ENCODE measurements at places on chromosomes 4 and X. TPM values are rescaled to one million over a fixed set of nuclear protein-coding genes. Genes with fewer than 3 reads are reported as not detected.

GRCh38 chrX:134572816-134573682 is 85.2 kb downstream of the PLAC1 start:
- ATAC-seq, result no peak

GPR50 gene
- 0.26 TPM for total RNA-seq

DNA sequence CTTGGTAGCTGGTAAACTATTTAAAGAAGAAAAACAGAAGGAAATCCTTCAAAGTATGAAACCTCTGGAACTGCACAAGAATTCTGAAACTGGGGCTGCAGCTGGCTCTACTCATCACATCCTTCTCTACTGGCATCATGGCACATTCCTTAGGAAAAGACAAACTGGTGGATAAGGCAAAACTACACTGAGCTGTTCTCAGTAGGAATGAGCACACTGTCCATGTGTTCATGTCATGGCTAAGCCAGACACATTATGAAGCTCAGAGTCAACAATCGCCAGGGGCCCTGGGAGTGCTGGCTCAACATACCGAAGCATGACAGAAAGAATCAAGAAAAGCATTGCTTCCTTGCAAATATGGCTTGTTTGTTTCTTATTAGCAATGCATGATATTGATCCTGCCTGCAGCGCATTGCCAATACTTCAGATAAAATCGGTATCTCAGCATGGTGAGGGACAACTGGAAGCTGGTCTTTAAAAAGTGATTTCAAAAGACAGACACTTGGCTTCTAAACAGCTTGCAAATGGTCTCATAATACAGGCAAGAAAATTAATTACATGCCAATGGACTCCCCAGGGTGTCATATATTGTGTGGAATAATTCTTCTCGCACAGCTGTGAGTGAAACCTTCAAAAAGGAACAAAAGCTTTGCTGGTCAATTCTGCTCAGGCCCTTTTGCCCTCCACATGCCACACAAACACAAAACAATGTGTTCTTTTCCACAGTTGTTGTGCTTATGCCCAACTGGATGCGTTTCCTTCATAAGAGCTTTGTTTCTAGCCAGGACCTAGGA is 300.2 kb upstream of the VCX start:
- ATAC-seq, result peak; percentile 60

- no peak for ATAC-seq
These were observed 14.1 kb upstream of the CXCL6 start for GRCh38 chr4:73822389-73822788.

GRPR gene
- total RNA-seq, result 0.50 TPM

DNA sequence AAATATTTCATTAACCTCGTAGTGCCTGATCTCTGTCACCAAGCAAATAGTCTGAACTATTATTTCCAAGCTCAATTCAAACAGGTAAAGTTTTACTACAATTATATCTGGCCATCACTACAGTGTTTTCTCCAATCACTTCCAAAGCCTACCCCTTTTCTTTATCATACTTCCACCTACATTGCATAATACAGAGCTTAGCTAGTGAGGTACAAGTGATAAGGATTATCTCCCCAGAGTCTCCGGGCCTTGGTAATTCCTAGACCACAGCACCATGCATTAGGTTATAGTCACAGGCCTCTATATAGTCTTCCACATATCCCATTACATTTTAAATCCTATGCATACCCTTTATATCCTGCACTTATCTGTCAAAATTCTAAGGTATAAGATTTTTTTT is 154.2 kb downstream of the SNCA start:
- ATAC-seq, result no peak

IL15 gene
- 2.0 TPM for total RNA-seq

ADH1C gene
- 0.26 TPM for total RNA-seq

PRKG2 gene
- total RNA-seq, result 0.75 TPM

IQSEC2 gene
- 2.4 TPM for total RNA-seq

GRCh38 chrX:20285511-20285910 is 18.8 kb upstream of the RPS6KA3 start:
- ATAC-seq, result no peak

GRCh38 chr4:185204238-185204910 is 574 bp upstream of the CFAP97 start:
- ATAC-seq, result no peak

DNA sequence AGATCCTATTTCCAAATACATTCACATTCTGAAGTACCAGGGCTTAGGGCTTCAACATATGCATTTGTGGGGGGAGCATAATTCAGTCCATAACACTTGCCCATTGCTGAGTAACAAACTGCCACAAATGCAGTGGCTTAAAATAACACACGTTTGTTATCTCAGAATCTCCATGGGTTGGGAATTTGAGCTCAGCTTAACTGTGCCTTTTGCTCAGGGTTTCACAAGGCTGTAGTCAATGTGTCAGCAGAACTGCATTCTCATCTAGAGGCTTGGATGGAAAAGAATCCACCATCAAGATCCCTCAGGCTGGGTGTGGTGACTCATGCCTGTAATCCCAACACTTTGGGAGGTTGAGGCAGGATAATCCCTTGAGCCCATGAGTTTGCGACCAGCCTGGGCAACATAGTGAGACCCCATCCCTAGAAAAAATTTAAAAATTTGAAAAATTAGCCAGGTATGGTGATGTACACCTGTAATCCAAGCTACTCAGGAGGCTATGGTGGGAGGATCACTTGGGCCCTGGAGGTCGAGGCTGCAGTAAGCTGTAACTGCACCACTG is 25.8 kb upstream of the TBL1X start:
- no peak for ATAC-seq

ZNF280C gene
- total RNA-seq, result 12.1 TPM

- no peak for ATAC-seq
These were observed 85.6 kb downstream of the THOC2 start for GRCh38 chrX:123647244-123647643.

DNA sequence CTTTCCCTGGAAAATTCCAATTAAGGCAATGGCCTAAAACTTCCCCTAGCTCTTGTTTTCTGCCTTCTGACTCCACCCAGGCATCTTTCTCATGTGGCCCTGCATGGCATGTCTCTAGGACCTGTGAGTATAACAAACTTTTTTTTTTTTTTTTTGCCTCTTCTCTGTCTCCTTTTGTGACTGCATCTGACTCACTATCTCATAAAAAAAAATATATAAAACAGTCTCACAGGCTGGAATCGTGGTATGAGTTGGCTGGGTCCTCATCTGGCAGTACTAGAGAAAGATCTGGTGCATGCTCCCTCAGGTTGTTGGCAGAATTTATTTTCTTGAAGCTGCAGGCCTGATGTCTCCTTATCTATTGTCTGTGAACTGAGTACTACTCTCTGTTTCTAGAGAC is 313.9 kb downstream of the TECRL start:
- ATAC-seq, result no peak

ZFP92 gene
- 0.05 TPM for total RNA-seq

CLNK gene
- not detected for total RNA-seq

- no peak for ATAC-seq
These were observed 9.9 kb downstream of the PPAT start for GRCh38 chr4:56425518-56425917.

GRCh38 chr4:184313702-184314659 is 96.3 kb upstream of the ENPP6 start:
- ATAC-seq, result no peak

XKRX gene
- total RNA-seq, result 0.21 TPM

UGT2B10 gene
- total RNA-seq, result not detected

- ATAC-seq, result no peak
These were observed 320.1 kb downstream of the TRIML1 start for GRCh38 chr4:188459381-188459780.

KLF8 gene
- total RNA-seq, result 26.6 TPM

GRCh38 chr4:160709026-160709425 is 1454.8 kb downstream of the FSTL5 start:
- no peak for ATAC-seq

- no peak for ATAC-seq
These were observed 1047.6 kb upstream of the PCDH10 start for GRCh38 chr4:132101526-132101925.

GRCh38 chr4:8710416-8710815 is 117.9 kb downstream of the CPZ start:
- no peak for ATAC-seq

GRCh38 chr4:183478926-183479325 is 25.9 kb upstream of the ING2 start:
- no peak for ATAC-seq

- no peak for ATAC-seq
These were observed 307.8 kb upstream of the DIPK2B start for GRCh38 chrX:45508454-45508853.

NLRP2B gene
- 0.16 TPM for total RNA-seq

- no peak for ATAC-seq
These were observed 87.6 kb upstream of the GABRG1 start for GRCh38 chr4:46211406-46211805.

DNA sequence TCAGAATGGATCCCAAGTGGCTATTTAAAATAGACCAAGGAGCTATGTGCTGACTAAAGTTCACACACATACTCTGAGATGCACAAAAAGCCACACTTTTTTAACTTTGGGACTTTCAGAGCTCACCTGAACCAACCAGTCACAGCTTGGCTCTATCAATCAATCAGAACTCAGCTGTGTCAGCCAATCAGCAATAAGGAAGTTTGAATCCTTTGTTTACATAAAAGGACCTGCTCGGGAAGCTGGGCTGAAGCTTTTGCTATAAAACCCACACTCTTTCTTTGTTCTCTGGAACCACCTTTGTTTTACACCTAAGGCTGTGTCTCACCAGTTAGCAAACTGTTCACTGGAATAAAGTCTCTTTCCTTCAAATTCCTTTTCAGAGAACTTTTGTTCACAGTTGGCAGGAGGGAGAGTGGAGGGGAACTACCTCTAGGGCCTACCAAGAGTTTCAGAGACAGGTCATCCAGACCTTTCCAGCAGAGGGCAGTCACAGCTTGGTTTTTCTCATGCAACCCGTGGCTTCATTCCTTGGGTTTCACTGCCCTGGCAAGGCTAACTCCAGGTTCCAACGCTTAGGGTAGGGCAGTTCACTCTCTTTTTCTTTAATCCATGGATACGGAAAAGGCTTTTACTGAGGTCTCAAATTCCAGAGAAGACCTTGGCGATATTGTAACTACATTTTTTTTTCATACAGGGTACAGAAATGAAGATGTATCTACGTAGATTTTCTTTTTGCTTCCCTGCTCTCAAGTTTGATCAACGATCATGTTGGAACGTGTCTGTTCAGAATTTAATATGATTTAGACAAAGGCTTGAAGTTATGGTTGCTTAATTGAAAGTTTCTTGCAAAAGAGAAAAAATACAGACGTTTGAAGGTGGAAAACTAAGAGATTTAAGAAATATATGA is 80.7 kb downstream of the GPRIN3 start:
- peak; percentile 84 for ATAC-seq

CXCL10 gene
- total RNA-seq, result not detected

PHEX gene
- total RNA-seq, result 0.52 TPM

COL4A6 gene
- 1.3 TPM for total RNA-seq

RAB9B gene
- total RNA-seq, result 5.4 TPM

HHIP gene
- 0.75 TPM for total RNA-seq

DNA sequence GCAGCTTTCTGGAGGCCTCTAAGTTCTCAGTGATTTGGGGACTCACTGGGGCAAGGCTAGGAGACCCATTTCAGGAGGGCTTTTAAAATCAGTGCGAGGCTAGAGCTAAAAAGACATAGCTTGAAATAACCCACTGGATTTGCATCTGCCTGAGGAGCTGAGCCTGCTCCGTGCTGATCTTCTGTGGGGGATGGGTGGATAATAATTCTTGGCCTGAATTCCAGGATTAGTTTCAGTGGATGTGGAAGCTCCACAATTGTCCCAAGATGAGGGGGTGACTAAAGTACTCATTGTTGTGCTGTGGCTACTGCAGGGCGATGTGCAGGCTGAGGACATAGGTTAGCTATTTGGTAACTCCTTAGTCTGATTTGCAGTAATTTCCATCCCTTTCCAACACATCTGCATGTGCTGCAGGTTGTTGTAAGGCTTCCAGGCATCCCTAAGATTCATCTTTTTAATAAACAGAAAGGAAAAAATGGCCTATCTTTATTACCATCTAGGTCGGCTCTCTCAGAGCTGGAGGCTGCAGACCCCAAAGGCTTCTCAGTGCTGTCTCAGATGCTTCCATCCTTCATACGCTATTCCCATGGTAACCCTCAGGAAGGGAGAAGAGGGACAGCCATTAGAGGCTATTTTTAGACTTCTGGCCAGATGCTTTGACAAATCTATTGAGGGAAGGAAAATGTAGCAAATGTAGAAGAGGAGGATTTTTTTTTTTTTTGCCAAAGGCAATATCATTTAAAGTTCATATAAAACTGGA is 63.4 kb downstream of the GRXCR1 start:
- peak; percentile 91 for ATAC-seq

DNA sequence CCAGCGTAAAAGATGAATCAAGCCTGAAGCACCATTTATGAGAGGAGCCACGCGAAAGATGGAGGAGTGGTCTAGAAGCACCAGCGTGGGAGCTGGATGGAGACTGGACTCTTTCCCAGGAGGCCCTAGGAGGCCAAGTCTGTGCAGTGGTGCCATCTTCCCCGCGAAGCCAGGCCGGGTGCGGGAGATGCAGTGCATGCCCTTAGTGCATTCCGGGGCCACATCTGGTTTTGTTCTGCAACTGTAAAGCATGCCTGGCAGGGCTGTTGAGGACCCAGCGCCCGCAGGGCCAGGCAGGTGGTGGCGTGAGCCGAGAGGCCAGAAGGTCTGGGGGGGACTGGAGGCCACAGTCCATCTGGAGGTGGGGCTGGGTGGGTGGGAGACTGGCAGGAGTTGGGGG is 78.6 kb upstream of the ADRA2C start:
- no peak for ATAC-seq

SPOCK3 gene
- 42.5 TPM for total RNA-seq

RHOH gene
- 0.54 TPM for total RNA-seq

DNA sequence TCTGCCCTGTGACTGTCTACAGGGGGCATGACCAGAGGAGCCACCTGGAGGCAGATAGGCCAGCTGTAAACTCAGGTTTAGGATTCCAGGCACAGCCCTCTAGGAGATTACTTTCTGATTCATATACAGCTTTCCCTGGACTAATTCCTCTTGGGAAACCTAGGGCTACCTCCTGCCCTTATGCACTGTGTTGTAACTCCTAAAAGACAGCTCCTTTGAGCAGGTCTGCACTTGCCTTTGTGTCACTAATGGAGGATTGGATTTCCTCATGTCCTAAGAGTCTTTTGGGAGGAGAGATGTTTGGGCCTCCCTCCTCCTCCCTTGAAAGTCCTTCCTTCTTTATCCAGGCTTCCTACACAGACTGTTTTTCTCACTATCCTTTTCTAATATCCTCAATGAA is 202.0 kb downstream of the PCDH19 start:
- ATAC-seq, result no peak

ATP2B3 gene
- 0.29 TPM for total RNA-seq

BMPR1B gene
- total RNA-seq, result 0.17 TPM

Measured in motor neuron (in vitro differentiated cells).